ENCODE measurements at places on chromosomes 16 and 17.
A peak's percentile ranks its signal among the peaks of the same experiment; 100 is the strongest.

GRCh38 chr16:74556375-74556922 lies 50.5 kb downstream of the GLG1 start:
- DNase-seq, result no peak

- no peak for DNase-seq
Observed at GRCh38 chr17:40538936-40539705, 26.2 kb downstream of the CCR7 start.

DNA sequence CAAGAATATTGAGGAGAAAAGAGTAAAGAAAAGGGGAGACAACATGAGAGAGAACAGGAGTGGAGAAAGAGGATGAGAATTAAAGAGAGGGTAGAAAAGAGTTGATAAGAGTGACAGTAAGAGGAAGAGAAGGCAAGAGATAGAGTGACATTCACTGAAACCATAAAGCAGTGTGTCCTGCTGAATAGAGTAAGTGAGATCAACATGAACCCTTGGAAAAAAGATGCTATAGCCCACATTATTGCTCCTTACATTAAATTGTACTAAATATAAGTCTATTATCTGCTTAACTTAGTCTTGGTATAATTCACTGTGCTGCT lies 489.5 kb downstream of the SHISA9 start:
- no peak for DNase-seq

GRCh38 chr17:31457391-31458234 lies 66.1 kb downstream of the RAB11FIP4 start:
- DNase-seq, result no peak

DNA sequence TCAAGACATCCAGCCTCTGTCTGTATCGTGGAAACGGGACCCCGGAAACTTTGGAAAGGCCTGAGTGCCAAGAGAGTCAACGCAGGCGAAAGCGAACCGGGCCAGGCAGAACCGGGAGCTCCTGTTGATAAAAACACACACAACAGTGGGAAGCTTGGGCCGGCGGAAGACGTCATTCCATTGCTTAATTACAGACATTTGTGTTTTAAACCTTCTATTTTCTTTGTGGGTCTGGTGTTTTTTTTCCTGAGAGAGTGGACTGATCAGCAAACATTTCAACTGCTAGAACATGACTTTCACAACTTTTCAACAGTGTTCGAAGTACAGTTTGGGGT lies 878 bp upstream of the RNF157 start:
- DNase-seq, result no peak

GRCh38 chr16:11224096-11224893 lies 31.7 kb downstream of the SOCS1 start:
- DNase-seq, result no peak

DNA sequence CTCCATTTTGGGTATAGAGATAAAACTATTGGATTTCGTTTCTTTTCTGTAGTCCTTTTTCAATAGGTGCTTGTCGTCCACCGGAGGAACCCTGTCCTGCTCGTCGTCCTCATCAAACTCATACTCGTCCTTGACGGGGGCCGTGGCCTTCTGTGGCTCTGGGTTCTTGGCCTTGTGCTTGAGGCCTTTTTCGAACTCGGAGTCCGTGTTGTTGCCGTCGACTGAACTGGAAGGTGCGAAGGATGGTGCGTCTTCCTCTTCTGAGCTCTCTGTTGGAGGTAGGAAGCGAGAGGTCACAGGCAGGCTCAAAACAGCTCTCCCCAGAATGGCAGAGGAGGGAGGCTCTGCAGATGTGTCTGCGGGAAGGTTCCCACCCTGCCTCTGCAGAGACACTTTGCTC lies 67.9 kb downstream of the ZNF778 start:
- no peak for DNase-seq

GRCh38 chr16:839643-840408 lies 39.3 kb upstream of the GNG13 start:
- no peak for DNase-seq

- no peak for DNase-seq
Observed at GRCh38 chr17:47739150-47739549, 6.1 kb downstream of the TBX21 start.

DNA sequence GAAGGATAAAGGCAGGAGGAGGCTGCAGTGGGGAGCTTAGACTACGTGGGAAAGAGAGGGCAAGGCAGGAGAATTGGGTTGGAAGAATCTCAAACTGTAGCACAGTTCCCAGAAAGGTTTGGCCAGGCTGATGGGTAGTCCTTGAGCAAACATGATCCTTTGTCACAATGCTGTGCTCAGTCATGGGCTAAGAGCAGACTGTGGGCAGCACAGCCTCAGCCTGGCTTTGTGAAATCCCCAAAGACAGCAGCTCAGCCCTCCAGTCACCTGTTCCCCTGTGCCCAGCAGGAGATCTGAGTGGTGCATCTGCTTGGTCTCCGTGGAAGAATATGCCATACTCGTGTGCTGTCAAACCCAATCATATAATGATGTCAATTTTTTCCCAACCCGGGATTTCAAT lies 10.6 kb upstream of the ENGASE start:
- no peak for DNase-seq

DNA sequence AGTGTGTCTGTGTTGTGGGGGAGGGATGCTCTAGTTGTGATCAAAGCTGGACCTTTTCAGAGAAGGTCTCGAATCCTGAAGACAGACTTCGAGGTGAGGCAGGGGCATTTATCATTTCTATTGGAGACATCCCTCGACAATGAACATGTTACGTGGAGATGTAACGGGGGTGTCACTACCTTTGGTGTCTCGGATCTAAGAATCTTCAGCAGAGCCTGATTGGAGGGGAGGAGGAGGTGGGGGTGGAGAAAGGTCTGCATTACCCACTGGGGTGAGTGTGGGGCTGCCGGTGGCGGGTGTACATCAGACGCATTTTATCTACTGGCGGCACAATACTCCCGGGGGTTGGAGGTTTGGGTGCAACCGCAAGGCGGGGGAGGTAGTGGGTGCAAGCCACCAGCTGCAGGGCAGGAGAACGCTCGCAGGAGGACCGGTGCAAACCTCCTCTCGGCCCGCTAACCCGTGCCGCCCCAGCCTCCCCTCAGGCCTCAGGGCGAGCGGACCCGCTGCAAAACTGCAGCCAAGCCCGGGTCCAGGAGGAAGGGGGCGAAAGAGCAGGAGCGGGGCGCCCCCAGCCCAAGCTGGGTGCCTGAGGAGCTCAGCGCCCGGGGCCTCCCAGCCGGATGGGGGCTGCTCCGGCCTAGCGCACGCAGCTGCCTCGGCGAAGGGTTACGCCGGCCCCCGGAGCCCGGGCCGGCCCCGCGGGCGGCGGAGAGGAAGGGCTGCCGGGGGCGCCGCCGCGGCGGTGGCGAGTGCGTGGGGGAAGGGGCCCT lies 735 bp downstream of the ZNF652 start:
- DNase-seq, result peak; percentile 81

GRCh38 chr17:31488264-31488981 lies 96.9 kb downstream of the RAB11FIP4 start:
- DNase-seq, result no peak

DNA sequence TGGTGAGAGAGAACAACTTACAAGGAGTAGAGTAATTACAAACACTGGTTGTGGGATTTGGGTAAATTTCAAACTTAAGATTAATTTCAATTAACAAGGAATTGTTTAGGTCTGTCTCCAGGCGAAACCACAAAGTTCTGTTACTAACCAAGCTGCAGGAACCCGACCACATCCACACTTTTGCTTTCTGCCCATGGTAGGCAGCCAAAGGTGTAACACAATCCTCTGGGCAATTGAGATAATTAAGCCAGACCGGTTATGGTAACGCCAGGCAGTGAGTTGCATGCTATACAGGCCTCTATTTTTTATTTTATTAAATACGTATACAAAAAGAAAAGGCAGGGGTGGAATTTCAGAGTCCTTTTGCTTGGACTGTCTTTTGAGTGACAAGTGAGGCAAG lies 12.0 kb downstream of the KCNJ2 start:
- DNase-seq, result no peak

- DNase-seq, result no peak
Observed at GRCh38 chr17:12113156-12113555, 92.5 kb downstream of the MAP2K4 start.

- peak; percentile 74 for DNase-seq
Observed at GRCh38 chr16:12113523-12114345, 137.2 kb downstream of the SNX29 start.

DNA sequence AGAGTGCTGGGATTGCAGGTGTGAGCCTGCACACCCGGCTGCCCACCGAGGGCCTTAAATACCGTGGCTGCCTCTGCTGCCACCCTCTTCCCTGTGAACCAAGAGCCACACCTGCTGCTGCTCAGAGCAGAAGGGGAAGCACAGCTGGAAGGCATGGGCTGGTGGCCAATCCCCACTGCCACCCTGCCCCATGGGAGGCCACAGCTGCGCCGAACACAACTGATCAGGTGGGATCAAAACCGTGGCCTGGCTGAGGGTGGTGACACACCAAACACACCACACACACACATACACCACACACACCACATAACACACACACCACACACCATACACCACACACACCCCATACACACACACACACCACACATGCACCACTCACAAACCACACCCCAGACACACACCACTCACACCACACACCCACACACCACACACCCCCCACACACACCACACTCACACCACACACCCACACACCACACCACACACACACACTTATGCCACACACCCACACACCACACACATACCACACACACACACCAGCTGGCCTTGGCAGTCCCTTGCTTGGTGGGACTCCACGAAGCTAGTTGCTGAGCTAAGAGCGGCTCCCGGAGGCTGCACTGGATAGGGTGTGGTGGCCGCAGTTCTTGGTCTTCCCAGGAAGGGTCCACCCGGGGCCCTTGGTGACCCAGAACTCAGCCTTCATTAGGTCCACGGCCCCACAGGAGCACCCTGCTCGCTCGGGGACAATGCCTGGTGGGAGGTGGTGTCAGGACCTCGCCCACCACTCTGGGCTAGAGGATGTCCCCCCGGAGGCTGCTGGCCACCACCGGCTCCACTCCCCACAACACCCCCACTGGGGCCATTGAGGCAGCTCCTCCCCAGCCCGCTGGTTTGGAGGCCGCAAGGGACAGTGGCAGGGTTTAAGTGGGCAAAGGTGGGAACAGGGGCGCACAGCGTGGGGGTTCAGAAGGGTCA lies 14.9 kb downstream of the CEP131 start:
- no peak for DNase-seq

DNA sequence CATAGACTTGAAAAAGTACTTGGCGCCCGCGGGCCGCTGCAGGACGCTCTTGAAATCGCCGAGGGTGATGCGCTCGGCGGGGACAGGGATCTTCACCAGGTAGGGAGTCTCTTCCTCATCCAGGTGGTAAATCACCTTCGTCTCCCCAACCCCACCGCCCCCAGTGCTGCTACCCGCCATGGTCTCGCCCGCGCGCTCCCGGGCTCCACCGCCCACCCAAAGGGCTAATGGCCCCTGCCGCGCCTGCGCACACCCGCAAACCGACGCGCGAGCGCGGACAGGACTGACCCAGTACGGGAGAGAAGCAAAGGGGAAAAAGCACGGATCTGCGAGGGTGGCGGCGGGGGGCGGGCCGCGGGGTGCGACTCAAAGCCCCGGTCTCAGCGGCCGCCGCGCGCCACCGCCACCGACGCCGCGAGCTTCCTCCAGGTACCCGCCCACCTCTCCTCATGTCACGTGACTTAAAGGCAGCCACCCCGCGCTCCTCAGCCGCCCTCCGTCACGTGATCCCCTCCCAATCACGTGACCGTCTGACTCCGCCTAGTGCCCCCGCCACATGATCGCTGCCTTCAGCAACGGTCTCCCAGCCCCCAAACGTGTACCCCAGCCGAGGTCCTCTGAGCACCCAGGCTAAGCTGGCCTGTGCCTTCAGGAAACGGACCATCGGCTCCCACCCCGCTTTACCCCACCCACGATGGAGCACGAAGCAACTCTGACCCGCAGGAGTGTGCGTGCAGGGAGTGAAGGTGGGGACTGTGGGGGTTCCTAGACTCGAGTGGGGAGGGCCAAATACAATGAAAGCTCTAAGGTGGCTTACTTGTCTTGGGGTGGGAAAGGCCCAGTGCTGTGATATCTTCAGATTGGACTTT lies at the start of gene DVL2:
Gene DVL2, minus strand, starts transcription at position 435 of the 869 bp plus-strand sequence. Its CDS starts 255 bp downstream, at position 180.
- DNase-seq, result peak; percentile 97

DNA sequence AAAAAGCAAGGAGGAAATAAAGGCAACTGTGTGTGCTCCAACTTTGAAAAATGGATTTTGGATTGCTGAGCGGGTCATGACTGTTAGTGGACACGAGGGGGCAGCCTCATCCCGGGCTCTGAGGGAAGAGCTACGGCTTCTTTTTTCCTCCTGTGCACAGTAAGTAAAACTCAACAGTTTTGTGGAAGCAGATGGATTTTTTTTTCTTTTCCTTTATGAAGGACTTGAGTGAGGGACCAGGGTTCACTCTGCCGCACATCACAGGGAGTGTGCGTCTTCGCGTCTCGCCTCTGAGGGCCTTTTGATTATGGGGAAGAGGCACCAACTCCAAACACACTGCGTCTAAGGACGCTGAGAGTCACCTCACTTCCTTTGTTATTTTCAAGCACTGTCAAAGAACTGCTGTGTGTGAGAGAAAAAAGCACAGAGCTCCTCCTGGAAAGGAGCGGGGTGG lies 80.3 kb upstream of the GOT2 start:
- DNase-seq, result peak; percentile 83

- DNase-seq, result no peak
Observed at GRCh38 chr17:3695723-3696411, at the start of gene P2RX5. P2RX5 (minus strand) TSS chr17:3696155; CDS start chr17:3696005, 150 bp downstream.

DNA sequence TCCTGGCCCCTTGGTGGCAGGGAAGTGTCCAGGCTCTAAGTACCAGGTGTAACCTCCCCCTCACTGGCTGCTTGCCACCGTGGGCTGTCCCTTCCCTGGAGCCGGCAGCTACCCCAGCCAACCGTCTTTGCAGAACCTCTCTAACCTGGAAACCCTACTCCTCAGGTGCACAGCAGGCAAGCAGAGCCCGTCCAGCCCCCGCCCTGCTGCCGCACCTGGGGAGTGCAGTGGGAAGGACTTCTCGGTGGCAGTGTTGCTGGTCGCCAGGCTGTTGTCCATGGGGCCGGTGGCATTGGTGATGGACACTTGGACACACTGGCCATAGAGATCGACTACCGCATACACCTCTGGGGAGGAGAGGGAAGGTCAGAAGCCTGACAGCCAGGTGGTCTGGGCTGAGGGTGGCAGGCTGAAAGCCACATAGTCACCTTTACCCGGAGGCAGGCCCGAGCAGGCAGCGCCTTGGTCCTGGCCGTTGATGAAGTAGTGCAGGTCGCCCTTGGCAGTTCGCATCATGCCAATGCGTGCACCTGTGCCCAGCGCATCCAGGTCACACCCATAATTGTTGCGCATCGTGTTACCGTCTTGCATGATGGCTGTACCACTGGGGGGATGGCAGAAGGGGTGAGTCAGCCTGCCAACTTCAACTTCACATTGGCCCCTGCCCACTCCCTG lies 6.5 kb downstream of the NEURL4 start:
- no peak for DNase-seq

GRCh38 chr17:70217571-70217970 lies 48.2 kb downstream of the KCNJ2 start:
- no peak for DNase-seq

DNA sequence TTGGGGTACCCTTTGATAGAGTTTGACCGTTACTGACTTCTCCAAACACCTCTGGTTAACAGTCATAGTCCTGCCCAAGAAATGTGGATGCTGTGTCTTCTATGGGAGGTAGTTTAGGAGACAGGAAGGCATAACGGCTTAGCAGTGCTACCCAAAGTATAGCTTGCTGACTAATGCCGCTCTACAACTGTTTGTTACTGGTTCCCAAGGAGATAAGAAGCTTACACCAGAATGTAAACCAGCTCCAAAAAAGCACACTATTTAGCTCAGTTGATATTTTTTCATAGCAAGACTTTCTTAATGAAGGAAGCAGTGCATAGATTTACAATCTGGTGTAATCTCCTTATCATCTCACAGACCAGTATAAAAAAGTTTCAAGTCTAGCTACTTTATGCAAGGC lies 95.7 kb downstream of the HS3ST3B1 start:
- DNase-seq, result peak; percentile 5

GRCh38 chr17:47701608-47702007 lies 7.6 kb downstream of the TBKBP1 start:
- DNase-seq, result no peak

All from brain (organoid and tissue), 16 donors.